Body of pancreas (tissue), 4 donors: ENCODE measurements at places on chromosomes 12 and 14. TPM values are rescaled to one million over a fixed set of nuclear protein-coding genes. Genes with fewer than 3 reads are reported as not detected.

DNA sequence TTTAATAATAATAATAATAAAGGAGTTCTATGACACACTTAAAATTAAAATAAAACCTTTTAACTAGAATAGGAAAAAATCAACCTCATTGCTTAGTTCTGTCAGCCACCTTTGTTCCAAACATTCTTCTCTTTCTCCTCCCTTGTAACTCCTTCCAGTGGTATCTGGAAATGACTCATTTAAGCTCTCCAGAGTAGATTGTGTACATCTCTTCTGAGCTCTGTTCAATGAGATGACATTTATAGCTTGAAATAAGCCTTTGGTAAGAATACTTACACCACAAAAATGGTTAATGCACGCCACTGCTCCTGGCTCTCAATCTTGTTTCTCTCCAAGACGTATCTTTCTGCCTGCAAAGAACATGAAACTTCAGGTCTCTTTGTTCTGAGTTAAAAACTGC is 70.3 kb downstream of the STAB2 start:
- no peaks in the 10 kb centered on the region for H3K27me3 ChIP-seq
- no peak overlapping the region for H3K27ac ChIP-seq
- H3K4me3 ChIP-seq, result no peak overlapping the region
- H3K4me1 ChIP-seq, result no peaks in the 10 kb centered on the region
- H3K36me3 ChIP-seq, result no peaks in the 10 kb centered on the region

- H3K4me1 ChIP-seq, result peaks cover 21% of the 10 kb centered on the region
- DNase-seq, result no peak
- no peak overlapping the region for H3K4me3 ChIP-seq
- H3K27me3 ChIP-seq, result no peaks in the 10 kb centered on the region
- H3K36me3 ChIP-seq, result no peaks in the 10 kb centered on the region
- H3K27ac ChIP-seq, result no peak overlapping the region
Observed at GRCh38 chr14:70919774-70920173, 12.5 kb downstream of the PCNX1 start.

GRCh38 chr12:57461917-57462250 is 2.3 kb downstream of the GLI1 start:
- peak overlapping the region; percentile 17 for H3K4me3 ChIP-seq
- no peaks in the 10 kb centered on the region for H3K36me3 ChIP-seq
- no peaks in the 10 kb centered on the region for H3K27me3 ChIP-seq

DNA sequence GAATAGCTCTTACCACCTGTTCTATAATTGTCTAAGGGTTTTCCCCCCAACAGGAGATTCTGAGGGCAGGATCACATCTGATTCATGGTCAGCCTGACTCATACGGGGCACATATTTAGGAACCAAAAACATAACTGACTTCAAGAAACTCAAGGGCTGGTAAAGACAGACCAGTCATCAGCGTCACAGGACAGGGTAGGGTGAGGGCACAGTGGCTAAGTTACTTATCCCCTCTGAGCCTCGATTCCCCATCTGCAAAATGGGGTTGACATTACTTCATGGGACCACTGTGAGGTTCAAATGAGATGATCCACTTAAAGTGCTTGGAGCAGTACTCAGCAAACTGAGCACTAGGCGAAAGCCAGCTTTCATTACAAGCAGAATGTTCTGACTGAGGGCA is 606 bp downstream of the CINP start:
- H3K27ac ChIP-seq, result peak overlapping the region; percentile 84
- H3K36me3 ChIP-seq, result no peaks in the 10 kb centered on the region
- DNase-seq, result no peak
- peaks cover 23% of the 10 kb centered on the region for H3K4me1 ChIP-seq
- no peaks in the 10 kb centered on the region for H3K27me3 ChIP-seq
- H3K4me3 ChIP-seq, result peak overlapping the region; percentile 18

GRCh38 chr14:74364271-74364880 is 16.1 kb downstream of the VRTN start:
- H3K27ac ChIP-seq, result no peak overlapping the region
- H3K4me1 ChIP-seq, result peaks cover 24% of the 10 kb centered on the region
- no peak for DNase-seq

Gene PLXNC1
- 4.9 TPM for total RNA-seq

- peaks cover 8% of the 10 kb centered on the region for H3K4me1 ChIP-seq
- no peak overlapping the region for H3K4me3 ChIP-seq
- no peaks in the 10 kb centered on the region for H3K27me3 ChIP-seq
Observed at GRCh38 chr12:104378427-104378826, 74.9 kb downstream of the EID3 start.

Gene DBX2
- total RNA-seq, result not detected

Gene OXA1L
- 73.2 TPM for total RNA-seq

Gene GLIPR1L1
- total RNA-seq, result not detected

Gene C12orf56
- not detected for total RNA-seq

DNA sequence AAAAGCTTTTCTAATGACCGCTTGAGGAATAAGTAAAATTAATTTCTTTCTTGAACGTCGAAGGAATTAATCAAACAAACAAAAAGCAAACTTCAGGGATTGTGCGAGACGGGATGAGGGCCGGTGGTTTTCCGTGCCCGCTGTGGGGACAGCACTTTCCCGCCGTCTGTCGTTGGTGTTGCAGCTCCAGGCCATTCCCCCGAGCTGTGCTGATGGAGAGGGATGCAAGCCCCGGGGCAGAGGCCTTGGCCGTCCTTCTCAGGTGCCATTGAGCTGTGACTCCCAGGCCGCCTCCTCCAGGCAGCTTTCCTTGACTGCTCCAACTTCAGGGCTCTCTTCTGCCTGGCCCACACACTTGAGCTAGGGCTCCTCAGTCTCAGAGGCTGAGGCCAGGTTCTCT is 109.0 kb upstream of the C14orf180 start:
- no peak overlapping the region for H3K27ac ChIP-seq
- DNase-seq, result no peak
- no peak overlapping the region for H3K4me3 ChIP-seq
- H3K27me3 ChIP-seq, result no peaks in the 10 kb centered on the region
- H3K4me1 ChIP-seq, result no peaks in the 10 kb centered on the region
- H3K36me3 ChIP-seq, result no peaks in the 10 kb centered on the region

Gene SPX
- total RNA-seq, result 18.5 TPM

- no peaks in the 10 kb centered on the region for H3K36me3 ChIP-seq
- peaks cover 62% of the 10 kb centered on the region for H3K4me1 ChIP-seq
- DNase-seq, result no peak
Observed at GRCh38 chr12:11832093-11832492, 182.6 kb downstream of the ETV6 start.

- H3K27me3 ChIP-seq, result no peaks in the 10 kb centered on the region
- no peak overlapping the region for H3K27ac ChIP-seq
- peaks cover 4% of the 10 kb centered on the region for H3K4me1 ChIP-seq
- H3K36me3 ChIP-seq, result no peaks in the 10 kb centered on the region
- DNase-seq, result no peak
Observed at GRCh38 chr12:122001466-122002209, 20.0 kb upstream of the BCL7A start.

Gene OR4K5
- total RNA-seq, result not detected

DNA sequence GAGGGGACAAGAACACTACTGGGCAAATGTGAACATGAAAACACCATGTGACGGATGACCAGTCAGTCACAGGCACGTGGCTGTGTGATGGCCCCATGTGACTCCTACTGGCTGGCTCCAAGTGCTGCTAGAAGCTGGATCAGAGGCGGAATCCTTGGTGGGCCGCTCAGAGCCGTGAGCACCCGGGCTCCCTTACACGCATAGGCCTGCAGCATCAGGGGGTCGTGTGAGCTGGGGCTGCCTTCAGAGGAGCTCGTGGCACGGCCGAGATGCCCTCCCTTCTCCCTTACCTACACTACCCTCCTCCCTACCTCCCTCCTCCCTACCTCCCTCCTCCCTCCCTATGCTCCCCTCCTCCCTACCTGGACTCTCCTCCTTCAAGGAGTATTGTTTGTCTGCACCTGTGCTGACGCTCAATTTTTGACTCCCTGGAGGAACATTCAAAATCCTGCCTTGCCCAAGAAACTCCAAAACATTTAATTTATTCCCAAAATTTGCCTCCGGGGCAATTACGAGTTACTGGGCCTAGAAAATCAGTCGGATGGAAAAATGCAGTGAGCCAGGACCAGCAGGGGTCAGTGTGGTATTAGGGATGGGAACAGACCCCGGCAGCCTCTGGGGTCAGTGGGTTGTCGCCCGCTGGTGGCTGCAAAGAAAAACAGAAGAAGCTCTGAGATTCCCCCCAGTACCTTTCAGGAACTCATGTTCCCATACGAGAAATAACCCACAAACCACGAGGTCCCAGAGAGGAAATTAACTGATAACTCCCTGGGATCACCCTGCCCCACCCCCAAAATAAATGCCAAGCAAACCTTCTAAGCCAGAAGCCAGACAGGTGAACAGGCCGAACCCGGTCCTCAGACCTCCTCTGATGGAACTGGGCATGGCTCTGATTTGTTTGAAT is 61.3 kb downstream of the C14orf132 start:
- H3K4me3 ChIP-seq, result no peak overlapping the region
- no peak overlapping the region for H3K27ac ChIP-seq
- H3K27me3 ChIP-seq, result no peaks in the 10 kb centered on the region
- peak; percentile 90 for DNase-seq
- H3K36me3 ChIP-seq, result no peaks in the 10 kb centered on the region

Gene HOXC13
- total RNA-seq, result not detected

DNA sequence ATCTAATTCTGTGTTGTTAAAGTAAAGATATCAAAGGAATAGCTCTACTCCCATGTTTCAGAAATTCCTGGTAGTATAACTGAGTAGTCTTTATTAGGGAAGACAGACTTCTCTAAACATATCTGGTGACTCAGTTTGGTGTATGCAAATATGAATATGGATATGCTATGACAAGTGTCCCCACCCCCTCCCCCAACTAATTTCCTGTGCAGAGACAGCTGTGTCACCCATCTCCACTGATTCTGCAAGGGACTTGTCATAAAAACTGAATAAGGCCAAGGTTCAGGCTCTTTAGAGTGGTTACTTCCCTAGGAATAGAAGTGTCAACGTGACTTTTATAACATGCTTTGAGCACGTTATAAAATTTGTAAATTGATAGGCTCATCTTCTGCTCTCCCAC is 429.1 kb downstream of the DAD1 start:
- no peaks in the 10 kb centered on the region for H3K36me3 ChIP-seq
- no peaks in the 10 kb centered on the region for H3K4me1 ChIP-seq
- H3K4me3 ChIP-seq, result no peak overlapping the region
- no peak overlapping the region for H3K27ac ChIP-seq
- H3K27me3 ChIP-seq, result no peaks in the 10 kb centered on the region
- no peak for DNase-seq

GRCh38 chr12:93060666-93061472 is 131.8 kb upstream of the EEA1 start:
- H3K27ac ChIP-seq, result no peak overlapping the region
- H3K4me3 ChIP-seq, result no peak overlapping the region
- H3K4me1 ChIP-seq, result no peaks in the 10 kb centered on the region
- no peak for DNase-seq
- no peaks in the 10 kb centered on the region for H3K27me3 ChIP-seq

- H3K36me3 ChIP-seq, result no peaks in the 10 kb centered on the region
- no peaks in the 10 kb centered on the region for H3K27me3 ChIP-seq
- H3K4me3 ChIP-seq, result no peak overlapping the region
- H3K4me1 ChIP-seq, result peaks cover 39% of the 10 kb centered on the region
- DNase-seq, result peak; percentile 29
Observed at GRCh38 chr12:75953312-75953906, 78.2 kb downstream of the PHLDA1 start.

- H3K27me3 ChIP-seq, result no peaks in the 10 kb centered on the region
- H3K27ac ChIP-seq, result no peak overlapping the region
- H3K4me3 ChIP-seq, result no peak overlapping the region
- DNase-seq, result no peak
Observed at GRCh38 chr12:65755596-65755978, 68.7 kb upstream of the HMGA2 start.

Gene SLC39A5
- total RNA-seq, result 306 TPM

- no peak overlapping the region for H3K27ac ChIP-seq
- no peaks in the 10 kb centered on the region for H3K27me3 ChIP-seq
- H3K36me3 ChIP-seq, result no peaks in the 10 kb centered on the region
- no peak overlapping the region for H3K4me3 ChIP-seq
Observed at GRCh38 chr12:93908846-93909567, 231.8 kb downstream of the CRADD start.

GRCh38 chr14:71206766-71207371 is 299.6 kb downstream of the PCNX1 start:
- H3K27ac ChIP-seq, result peak overlapping the region; percentile 19
- peaks cover 9% of the 10 kb centered on the region for H3K4me1 ChIP-seq
- H3K27me3 ChIP-seq, result no peaks in the 10 kb centered on the region

Gene SPTB
- total RNA-seq, result 8.6 TPM

- no peaks in the 10 kb centered on the region for H3K4me1 ChIP-seq
- no peaks in the 10 kb centered on the region for H3K36me3 ChIP-seq
- H3K4me3 ChIP-seq, result no peak overlapping the region
- H3K27me3 ChIP-seq, result no peaks in the 10 kb centered on the region
- DNase-seq, result no peak
- no peak overlapping the region for H3K27ac ChIP-seq
Observed at GRCh38 chr12:12599750-12600643, 11.7 kb upstream of the CREBL2 start.

DNA sequence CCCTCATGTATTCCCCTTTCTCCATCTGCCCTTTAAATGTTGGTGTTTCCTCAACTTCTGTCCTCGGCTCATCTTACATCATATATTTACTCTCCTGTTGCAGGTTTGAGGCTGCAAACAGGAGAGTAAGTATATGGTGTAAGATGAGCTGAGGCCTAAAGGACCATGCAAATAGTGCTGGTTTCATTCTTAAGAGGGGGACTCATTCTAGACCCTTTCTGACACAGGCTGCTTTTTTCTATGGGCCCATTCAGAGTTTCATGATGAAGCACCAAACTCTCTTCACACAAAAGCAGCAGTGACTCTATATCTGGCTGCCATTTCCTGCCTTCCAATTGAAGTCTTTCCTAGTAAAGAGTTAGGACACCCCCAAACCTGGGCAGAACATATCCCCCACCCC is 218.5 kb downstream of the PHLDA1 start:
- no peak overlapping the region for H3K4me3 ChIP-seq
- H3K27ac ChIP-seq, result no peak overlapping the region
- H3K27me3 ChIP-seq, result no peaks in the 10 kb centered on the region
- DNase-seq, result no peak
- no peaks in the 10 kb centered on the region for H3K4me1 ChIP-seq

Gene MMP14
- total RNA-seq, result 65.3 TPM

DNA sequence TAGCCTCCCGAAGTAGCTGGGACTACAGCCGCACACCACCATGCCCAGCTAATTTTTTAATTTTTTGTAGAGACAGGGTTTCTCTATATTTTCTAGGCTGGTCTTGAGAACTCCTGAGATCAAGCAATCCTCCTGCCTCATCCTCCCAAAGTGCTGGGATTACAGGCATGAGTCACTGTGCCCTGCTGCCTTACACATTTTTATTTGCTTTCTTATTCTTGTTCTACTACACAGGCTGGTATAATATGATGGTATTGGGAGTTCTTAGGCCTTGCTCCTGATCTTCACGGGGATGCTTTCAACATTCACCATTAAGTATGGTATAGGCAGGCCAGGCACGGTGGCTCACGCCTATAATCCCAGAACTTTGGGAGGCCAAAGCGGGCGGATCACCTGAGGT is 21.2 kb downstream of the DGLUCY start:
- DNase-seq, result no peak
- H3K27ac ChIP-seq, result no peak overlapping the region
- no peak overlapping the region for H3K4me3 ChIP-seq
- H3K36me3 ChIP-seq, result no peaks in the 10 kb centered on the region
- H3K4me1 ChIP-seq, result peaks cover 4% of the 10 kb centered on the region
- no peaks in the 10 kb centered on the region for H3K27me3 ChIP-seq

GRCh38 chr12:101521136-101521535 is 46.0 kb downstream of the SPIC start:
- H3K4me1 ChIP-seq, result no peaks in the 10 kb centered on the region
- no peak overlapping the region for H3K4me3 ChIP-seq
- H3K27ac ChIP-seq, result no peak overlapping the region
- DNase-seq, result no peak
